Fibroblast of the conjunctiva (primary cell): ENCODE measurements at places on chromosomes 5 and 9.
A peak's percentile ranks its signal among the peaks of the same experiment; 100 is the strongest.

GRCh38 chr9:95286151-95286550 lies 31.4 kb downstream of the FANCC start:
- DNase-seq, result no peak

GRCh38 chr5:151202381-151203139 lies 21.3 kb downstream of the CCDC69 start:
- DNase-seq, result no peak

GRCh38 chr5:61884252-61884855 lies 421.7 kb upstream of the KIF2A start:
- no peak for DNase-seq

DNA sequence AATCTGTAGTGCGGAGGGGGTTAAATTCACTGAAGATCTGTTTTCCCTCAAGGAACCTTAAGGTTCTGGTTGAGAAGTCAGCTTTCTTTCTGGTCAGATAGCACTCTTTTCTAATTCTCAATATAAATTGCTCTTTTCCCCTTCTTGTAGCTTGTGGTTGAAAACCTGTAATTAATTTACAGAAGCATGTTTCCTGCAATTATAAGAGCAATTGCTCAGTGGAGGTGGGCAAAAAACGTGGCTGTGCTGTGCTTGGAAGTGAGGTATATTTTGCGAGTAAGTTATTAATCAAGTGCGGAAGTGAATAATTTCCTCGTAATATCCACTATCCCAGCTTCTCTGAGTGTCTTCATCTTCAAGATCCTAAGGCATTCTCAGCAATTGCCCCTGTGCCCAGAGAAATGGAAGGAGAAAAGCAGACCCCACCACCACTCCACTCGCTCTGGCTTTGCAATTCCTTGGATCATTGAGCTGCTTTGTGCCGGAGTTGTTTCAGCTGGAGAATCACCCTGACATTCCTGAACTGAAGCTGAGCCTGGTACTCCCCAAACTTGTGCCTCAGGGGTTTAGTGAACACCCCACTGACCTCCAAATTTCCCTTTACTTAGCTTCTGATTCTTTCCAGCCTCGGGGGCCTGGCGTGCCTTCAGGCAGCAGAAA lies 140.6 kb downstream of the LRRC70 start:
- DNase-seq, result no peak

DNA sequence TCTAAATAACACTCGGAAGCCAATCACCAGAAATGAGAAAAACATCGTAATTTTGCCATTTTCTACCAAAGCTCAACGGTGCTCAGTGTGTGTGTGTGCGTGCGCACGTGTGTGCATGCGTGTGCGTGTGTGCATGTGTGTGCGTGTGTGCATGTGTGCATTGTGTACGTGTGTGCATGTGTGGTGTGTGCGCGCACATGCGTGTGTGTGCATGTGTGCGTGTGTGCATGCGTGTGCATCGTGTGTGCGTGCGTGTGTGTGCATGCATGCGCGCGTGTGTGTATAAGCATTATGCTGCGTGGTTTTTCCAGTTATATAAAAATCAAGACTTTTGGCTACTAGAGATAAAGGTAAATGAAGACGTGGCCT lies 165.0 kb downstream of the DAB2IP start:
- DNase-seq, result no peak

- DNase-seq, result no peak
These were observed 313.5 kb upstream of the PDE4D start for GRCh38 chr5:60207040-60207439.

DNA sequence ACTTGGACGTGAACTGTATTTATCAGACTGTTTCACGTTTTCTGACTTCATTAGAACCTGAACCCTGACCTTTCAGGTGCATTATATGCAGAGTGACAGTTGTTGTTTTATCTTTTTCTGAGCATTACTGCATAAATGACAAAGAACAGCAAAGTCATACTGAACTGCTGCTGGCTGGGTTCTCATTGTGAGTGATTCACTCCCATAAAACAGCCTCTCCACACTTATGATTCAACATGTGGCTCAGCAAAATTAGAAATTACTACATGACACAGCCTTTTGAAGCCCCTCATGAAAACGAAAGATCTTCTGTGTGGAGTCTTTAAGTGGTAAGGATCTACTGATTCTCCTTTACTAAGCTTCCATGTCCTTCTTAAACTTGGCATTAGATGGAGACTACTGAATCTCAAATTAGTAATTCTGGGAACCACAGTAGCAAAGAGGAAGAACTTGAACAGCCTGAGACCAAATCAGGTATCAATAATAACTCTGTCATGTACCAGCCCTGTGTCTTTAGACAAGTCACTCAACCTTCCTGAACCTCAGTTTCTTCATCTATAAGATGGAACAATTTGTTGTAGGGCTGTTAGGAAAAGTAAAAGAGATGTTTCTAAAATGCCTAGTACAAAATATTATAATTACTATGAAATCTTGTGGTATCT lies 172.3 kb upstream of the GNA14 start:
- DNase-seq, result no peak

DNA sequence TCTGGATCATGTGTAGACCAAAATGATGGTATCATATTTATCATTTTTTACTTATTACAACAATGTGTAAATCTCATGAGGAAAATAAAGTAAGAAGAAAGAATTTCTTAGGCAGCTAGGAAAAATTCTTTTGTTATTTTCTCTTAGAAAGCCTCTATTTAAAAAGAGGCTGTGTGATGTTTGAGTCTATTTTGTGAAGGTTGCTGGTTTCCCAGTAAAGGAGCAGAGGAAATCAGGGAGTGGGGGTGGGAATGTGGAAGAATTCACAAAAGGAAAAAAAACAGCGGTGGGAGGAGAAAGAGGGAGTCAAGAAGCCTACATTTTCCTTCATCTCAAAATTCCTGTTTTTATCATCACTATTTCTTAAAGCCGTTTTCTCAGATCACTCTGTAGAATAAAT lies 20.1 kb downstream of the PTCH1 start:
- no peak for DNase-seq

DNA sequence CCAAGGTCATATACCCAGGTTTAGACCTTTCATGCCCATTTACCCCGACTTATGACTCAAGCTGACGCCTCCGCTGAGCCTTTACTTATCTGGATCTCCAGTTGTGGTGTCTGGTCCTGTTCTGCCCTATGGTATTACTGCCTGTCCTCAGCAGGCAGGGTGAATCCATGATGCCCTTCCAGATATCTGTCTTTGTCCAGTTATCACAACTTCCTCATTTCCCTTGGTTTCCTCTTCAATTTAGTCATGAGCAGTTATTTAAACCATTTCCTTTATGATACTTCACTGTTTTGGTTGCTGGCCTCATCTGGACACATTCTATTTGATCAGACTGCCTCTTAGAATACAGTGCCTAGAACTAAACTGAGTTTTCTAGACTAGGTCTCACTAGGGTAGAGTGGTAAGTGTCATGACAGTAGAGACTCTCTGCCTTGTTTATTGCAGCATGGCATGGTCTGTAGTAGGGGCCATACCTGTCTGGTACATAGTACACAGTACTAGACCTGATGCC lies 93.3 kb downstream of the MELK start:
- DNase-seq, result no peak

DNA sequence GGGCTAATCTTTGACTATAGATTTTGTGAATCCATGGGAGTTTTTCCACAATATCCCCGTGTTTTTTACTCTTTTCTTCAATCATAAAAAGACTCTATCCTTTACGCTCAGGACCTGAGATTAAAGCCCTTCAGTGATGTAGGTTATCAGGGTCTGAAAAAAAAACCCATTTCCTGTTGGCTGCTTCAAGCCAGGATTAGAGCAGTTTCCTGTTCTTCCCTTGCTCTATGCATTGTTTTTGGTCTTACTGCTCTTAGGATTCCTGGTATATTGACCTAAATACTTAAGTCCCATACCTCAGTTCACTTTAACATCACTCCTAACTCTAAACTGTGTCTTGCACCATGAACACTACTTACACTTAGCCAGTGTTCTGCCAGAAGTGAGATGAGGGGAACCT lies 319.3 kb upstream of the CHD1 start:
- no peak for DNase-seq

- no peak for DNase-seq
These were observed 4.4 kb downstream of the ATP10B start for GRCh38 chr5:160847526-160848085.

DNA sequence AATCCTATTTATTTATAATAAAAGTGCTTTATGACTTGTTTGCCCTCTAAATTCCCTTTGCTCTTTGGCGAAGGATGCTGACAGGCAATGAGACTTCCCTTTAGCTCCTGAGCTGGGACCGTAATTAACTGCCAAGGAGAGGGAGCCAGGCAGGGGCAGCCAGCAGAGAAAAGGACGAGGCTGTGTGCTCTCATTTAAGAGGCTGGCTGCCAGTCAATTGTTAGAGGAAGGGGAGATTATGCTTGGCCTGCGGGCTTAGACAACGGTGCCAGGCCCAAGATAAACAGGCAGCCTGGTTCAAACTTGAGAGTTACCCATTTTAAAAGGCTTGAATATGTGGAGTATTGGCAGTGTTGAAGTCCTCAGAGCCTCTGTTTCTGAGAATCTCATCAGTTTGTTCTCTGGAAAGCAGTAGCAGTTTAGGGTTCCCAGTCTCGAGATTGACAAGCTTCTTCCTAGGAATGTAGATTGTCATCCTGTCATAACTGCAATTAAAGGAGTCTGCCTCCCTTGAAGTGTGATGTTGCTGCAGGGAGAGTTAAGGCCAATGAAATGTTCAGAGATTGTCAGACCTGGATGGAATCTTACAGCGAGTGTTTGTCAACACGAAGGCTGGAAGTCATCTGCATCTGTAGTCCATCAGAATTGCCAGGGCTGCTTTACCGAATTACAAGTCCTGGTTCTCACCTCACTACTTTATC lies 113.2 kb downstream of the JAKMIP2 start:
- DNase-seq, result no peak

- no peak for DNase-seq
These were observed 477.8 kb downstream of the CCDC171 start for GRCh38 chr9:16030528-16031185.

DNA sequence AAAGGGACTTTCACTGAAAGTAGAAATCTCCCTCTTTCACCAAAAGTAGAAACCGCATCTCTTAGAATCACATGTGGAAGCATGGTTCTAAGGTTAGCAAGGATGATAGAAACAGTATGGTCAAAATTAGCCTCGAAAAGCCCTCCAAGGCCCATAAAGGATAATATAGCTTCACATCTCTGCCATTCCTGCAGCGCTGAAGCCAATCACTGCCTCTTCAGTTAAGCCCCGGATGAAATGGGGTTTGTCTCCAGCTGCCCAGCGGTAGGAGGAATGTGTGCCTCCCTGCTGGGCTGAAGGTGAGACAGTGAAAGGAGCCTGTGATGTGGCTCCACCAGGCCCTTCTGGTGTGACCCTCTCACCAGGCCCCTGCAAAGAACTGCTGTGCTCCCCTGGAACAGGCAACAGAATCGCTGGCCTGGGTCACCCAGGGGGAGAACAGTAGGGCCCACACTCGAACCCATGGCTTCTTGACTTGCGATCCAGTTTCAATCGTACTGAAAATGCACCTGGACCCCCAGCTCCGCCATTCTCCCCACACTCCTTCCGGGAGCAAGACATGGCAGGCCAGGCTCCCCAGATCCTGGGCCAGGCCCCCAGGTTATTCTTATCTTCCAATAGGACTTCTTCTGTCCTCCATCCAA lies 47.2 kb downstream of the CAMK2A start:
- DNase-seq, result no peak

DNA sequence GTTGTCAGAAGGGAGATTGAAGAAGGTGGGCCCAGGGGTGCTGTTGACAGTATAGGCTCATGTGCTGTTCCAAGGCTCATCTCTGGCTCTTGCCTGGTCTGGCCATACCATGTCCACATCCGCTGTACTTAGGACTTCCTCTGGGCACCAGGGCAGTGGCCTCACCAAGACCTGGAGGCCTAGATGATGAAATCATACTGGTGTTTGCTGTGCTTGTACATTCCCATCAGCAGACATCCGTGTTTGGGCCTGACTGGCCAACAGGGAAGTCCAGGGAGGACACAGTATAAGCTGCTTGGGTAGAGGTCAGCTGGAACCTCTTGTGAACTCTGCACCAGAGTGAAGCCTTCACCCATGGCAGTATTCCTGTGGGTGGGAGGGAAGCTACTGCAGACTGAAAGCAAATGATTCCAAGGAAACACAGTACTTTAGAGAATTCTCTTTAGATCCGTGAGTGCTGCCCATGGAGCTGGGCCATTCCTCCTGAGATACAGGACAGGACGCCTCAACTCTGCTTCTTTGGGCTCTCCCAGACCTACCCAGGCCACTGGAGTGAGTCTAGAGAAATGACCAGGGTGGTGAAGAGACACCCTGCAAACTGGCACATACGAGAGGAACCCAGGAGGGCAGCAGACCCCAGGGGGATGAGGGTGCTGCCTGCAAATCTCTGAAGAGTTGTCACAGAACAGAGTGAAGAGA lies 22.5 kb downstream of the POLR1E start:
- DNase-seq, result no peak

DNA sequence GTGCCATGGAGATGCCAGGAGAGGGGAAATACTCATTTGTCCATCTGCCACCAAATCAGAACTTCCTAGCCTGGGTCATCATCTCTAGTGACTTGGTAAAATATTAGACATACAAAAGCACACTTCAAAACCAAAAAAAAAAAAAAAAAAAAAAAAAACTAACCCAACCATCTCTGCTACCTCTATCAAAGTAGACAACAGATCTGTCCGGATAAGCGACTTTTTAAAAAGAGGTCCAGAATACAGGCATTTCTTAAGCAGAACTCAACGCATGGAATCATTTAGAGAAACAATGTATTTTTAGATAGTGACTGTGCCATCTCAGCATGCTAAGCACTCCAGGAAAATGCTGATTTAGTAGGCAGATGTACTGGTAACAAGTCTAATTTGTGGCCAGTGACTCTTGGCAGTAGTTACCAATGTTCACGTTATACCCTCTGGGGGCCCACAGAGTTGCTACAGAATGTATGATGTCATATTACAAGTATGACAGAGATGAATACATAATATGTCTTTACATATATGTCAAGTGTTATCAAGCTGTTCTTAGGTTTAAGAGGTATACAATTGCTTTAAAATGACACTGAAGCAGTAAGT lies 107.8 kb downstream of the SMIM23 start:
- peak; percentile 80 for DNase-seq

- no peak for DNase-seq
These were observed 141.8 kb downstream of the DMXL1 start for GRCh38 chr5:119212676-119213075.

- no peak for DNase-seq
These were observed 108.0 kb upstream of the PTGER4 start for GRCh38 chr5:40571729-40572128.

- no peak for DNase-seq
These were observed 944 bp downstream of the ATOX1 start for GRCh38 chr5:151757233-151758140.
